ENCODE measurements at places on chromosomes 4 and X. TPM values are rescaled to one million over a fixed set of nuclear protein-coding genes. Genes with fewer than 3 reads are reported as not detected.

GRCh38 chr4:105933083-105933482 is 37.8 kb downstream of the NPNT start:
- no peak for DNase-seq

- DNase-seq, result no peak
Measured at GRCh38 chrX:69100478-69100877, 64.8 kb downstream of the PJA1 start.

- DNase-seq, result no peak
Measured at GRCh38 chr4:160947653-160948052, 1216.1 kb downstream of the FSTL5 start.

The NFKB1 gene
- 17.2 TPM for total RNA-seq

The SLC35A2 gene
- 60.8 TPM for total RNA-seq

The ATP2B3 gene
- 0.46 TPM for total RNA-seq

- no peak for DNase-seq
Measured at GRCh38 chr4:163284304-163284703, 48.1 kb downstream of the NPY1R start.

DNA sequence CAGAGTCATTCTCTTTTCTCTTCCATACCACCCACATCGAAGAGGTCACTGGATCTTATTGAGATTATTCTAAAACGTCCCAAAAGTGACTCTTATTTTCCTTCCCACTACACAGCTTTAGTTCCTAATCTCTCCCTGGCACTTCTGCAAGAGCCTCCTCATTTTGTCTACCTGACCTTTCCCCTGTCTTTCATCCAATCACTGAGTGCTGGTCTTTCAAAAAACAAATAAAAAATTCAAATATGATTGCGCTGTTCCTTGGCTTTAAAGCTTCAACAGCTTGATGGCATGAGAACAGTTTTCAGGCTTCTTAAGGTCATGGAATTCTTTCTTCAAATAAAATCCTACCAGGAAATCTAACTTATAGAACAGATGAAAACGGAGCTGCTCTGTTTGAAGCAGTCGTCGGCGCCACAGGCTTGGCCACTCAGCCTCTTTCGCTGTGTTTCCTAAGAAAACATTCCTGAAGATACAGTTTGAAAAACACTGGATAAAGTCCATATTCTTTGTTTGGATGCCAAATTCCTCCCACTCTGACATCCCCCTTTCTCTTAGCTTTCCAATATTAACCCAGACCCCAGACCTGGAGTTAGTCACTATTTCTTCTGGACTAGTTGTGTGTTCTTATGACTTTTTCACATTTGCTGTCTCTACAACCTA is 12.5 kb downstream of the SYTL5 start:
- peak; percentile 17 for DNase-seq

DNA sequence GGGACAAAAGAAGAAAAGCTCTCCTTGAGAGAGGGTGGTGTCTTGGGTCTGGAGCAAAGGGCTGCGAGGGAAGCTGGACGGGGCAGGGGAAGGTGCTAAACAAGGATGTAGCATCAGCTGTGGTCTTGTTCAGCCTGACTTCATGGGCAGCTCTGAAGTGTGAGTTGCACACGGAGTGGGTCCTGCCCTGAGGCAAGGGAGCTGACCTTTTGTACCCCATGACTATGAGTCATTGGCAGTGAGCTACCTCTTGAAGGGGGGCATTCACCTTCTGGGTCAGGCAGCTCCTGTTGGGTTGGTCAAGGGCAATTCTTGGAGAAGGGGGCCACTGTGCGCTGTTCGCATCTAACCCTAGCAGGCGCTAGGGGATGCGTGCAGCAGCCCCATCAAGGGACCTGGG is 151.8 kb downstream of the SMIM20 start:
- DNase-seq, result no peak

The EXOC1L gene
- not detected for total RNA-seq

GRCh38 chr4:110527156-110527555 is 51.2 kb downstream of the ENPEP start:
- no peak for DNase-seq

- DNase-seq, result peak; percentile 45
Measured at GRCh38 chrX:9320940-9321339, 143.9 kb upstream of the TBL1X start.

GRCh38 chrX:103343105-103343504 is 13.1 kb downstream of the TCEAL7 start:
- no peak for DNase-seq

GRCh38 chr4:173360587-173361221 is 10.1 kb upstream of the SAP30 start:
- DNase-seq, result no peak

The NEXMIF gene
- total RNA-seq, result 0.48 TPM

The GPRASP2 gene
- total RNA-seq, result 9.1 TPM

- DNase-seq, result no peak
Measured at GRCh38 chr4:31183256-31183655, 463.1 kb downstream of the PCDH7 start.

DNA sequence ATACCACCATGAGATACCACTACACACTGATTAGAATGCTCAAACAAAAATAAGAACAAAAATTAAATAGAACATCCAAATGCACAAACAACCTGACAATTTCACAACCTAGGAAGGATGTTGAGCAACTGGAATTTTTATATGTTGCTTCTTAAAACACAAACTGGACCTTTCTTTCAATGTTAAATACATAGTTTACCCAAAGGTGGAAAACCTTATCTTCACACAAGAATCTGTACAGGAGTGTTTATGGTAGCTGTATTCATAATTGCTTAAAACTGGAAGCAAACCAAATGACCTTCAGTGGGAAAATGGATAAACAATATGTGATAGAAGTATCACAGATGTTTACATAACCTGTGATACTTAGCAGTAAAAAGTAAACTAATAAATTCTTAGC is 573.8 kb downstream of the MAGEB5 start:
- no peak for DNase-seq

- no peak for DNase-seq
Measured at GRCh38 chr4:12770351-12770750, 713.8 kb downstream of the RAB28 start.

The VEGFD gene
- not detected for total RNA-seq

- DNase-seq, result no peak
Measured at GRCh38 chrX:12771445-12772069, 19.7 kb upstream of the PRPS2 start.

The N4BP2 gene
- total RNA-seq, result 12.1 TPM

The FAM9C gene
- not detected for total RNA-seq

GRCh38 chrX:6384371-6384770 is 150.5 kb downstream of the VCX3A start:
- no peak for DNase-seq

GRCh38 chr4:78749972-78750727 is 26.0 kb upstream of the BMP2K start:
- DNase-seq, result no peak

The TEX13B gene
- total RNA-seq, result not detected

DNA sequence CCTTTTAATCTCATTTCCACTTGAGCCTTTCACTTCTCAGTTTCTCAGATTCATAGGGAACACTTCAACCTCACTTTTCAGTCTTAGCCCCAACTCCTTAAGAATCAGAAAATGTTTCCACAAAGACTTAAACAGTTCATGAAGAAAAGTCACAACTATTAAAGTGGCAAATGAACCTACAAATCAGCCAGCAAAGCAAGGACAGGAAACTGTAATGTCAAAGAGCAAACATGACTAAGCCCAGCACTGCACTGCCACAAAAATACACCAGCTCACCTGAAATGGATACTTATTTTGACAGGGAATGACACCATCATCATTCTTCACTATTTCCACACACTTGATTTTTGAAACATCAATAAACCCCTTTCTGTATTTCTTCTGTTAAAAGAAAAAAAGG is 41.8 kb upstream of the TXK start:
- no peak for DNase-seq

The RXFP1 gene
- 0.14 TPM for total RNA-seq

The SLIT2 gene
- total RNA-seq, result 11.2 TPM

DNA sequence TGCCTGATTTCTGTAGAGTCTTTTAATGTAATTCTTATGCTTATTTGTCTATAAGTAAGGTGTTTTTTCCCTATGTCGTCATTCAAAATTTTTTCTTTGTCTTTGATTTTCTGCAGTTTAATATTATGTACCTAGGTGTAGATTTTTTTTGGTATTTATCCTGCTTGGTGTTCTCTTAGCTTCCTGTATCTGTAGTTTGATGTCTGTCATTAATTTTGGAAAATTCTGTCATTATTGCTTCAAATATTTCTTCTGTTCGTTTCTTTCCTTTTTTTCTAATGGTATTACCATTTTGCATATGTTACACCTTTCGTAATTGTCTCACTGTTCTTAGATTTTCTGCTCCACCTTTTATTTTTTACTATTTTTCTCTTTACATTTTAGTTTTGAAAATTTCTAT is 672.5 kb upstream of the KLHL4 start:
- DNase-seq, result no peak

DNA sequence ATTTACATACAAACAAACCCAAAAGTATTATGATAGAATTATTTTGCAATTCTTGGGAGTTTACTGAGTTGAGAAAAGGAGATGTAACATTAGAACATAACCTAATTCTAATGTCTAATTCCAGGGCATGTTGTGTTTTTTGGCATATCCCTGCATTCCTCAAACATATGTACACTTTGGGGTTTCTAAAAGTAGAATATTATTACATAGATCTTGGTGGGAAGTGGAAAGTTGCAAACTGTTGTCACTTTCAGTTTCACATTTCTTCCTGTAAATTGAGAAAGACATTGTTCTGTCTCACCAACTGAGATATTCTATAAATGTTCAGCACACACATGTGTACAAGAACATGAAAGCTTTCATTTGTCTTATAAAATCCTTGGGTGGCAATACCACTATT is 24.4 kb upstream of the GBA3 start:
- DNase-seq, result peak; percentile 62

- DNase-seq, result no peak
Measured at GRCh38 chrX:141641138-141641537, 51.6 kb downstream of the SPANXA2 start.

DNA sequence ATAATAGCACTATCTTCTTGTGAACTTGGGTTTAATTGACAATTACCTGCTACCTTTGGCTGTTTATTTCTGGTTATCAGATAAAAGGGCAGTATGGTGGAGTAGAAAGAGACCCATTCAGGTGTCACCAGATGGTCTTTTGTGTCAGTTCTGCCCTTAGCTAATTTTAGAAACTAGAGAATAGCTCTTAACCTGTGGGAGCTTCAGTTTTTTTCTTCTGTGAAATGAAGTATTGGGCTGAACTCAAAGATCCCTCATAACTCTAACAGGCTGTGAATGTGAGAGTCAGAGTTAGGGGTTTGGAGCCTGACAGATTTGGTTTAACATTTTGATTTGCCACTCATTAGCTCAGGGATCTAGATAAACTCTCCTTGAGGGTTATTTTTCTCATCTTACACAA is 335.2 kb downstream of the PPP1R2C start:
- no peak for DNase-seq

GRCh38 chr4:157706155-157706554 is 466.7 kb downstream of the GASK1B start:
- DNase-seq, result no peak

DNA sequence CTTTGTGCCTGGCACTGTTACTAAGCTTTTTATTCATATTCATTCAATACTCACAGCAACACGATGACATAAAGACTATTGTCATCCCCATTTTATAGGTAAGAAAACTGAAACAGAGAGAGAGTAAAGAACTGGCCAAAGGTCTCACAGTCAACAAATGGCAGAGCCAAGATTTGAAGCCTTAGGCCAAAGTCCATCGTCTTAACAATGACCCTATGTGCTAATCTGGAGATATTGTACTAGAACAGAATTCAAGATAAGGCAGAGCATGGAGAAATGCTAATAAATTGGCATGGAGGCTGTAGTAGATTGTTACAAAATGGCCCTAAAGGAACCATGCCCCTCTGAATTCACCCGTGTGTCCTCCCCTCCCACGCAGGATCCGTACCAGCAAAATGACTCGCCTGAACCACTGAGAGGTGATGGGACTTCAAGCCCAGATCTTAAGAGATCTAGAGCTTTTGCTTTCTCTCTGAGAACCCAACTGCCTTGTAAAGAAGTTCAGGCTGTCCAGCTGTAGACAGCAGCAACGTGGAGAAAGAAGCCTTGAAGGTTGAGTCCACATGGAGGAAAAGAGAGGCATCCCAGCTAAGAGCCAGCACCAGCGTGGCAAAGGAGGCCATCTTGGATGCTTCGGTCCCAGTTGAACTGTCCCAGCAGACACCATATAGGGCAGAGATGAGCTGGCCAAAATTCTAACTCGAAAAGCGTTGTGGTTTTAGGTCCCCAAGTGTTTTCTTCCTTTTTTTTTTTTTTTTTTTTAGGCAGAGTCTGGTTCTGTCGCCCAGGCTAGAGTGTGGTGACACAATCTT is 52.8 kb upstream of the RBM47 start:
- DNase-seq, result no peak

- peak; percentile 8 for DNase-seq
Measured at GRCh38 chrX:130895299-130895698, 7.7 kb downstream of the ENOX2 start.

DNA sequence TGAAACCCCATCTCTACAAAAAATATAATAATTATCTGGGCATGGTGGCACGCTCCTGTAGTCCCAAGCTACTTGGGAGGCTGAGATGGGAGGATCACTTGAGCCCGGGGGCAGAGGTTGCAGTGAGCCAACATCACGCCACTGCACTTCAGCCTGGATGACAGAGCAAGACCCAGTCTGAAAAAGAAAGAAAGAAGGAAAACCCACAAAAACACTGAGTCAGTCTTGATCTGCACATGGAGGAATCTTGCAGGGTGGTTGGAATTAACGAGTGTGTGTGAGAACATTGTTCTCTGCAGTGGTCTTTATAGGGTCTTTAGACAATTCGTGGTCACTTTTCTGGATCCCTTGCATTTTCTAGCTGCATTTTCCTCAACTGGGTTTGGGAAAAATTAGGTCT is 23.2 kb downstream of the ADD1 start:
- peak; percentile 39 for DNase-seq

GRCh38 chr4:47915378-47915777 is 995 bp upstream of the NFXL1 start:
- DNase-seq, result no peak

- no peak for DNase-seq
Measured at GRCh38 chrX:67787196-67787595, 243.4 kb downstream of the AR start.

DNA sequence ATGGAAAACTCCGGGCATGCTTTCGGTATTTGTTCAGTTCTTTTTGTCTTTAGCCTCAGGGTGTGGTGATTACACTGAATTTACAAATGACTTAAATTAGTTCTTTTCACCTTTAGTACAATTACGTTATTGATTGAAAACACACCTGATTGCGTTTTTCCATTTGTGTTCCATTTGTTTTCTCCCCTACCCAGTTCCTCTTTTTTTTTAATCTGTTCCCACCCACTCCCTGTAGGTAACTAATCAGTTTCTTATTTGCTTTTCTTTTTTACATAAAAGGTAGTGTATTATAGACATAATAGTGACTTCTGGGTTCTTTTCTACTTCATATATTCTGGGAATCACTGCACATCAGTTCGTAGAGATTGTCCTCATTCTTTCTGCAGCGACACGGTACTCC is 53.4 kb downstream of the TNIP2 start:
- no peak for DNase-seq

GRCh38 chr4:48122756-48123155 is 11.3 kb downstream of the TXK start:
- DNase-seq, result no peak

DNA sequence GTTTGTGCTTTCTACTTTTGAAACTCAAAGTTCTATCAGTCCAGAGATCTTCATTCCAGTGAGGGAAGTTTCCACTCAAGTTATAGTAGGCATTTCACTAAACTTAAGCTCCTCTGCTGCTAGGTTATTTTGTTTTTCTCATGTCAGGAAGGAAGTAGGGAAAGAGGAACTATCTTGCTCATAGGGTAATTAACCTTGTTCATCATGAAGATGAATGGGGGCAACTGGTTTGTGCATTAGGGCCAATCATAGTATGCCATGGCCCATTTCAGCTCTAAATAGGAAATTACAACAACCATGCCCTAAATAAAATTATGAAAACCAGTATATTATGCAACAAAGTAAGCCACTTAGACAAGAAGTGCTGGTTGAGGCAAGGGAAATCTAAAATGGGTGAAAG is 804.7 kb upstream of the NDST4 start:
- DNase-seq, result no peak

All from astrocyte (in vitro differentiated cells and primary cell).